ENCODE measurements at places on chromosomes 16 and 17.

DNA sequence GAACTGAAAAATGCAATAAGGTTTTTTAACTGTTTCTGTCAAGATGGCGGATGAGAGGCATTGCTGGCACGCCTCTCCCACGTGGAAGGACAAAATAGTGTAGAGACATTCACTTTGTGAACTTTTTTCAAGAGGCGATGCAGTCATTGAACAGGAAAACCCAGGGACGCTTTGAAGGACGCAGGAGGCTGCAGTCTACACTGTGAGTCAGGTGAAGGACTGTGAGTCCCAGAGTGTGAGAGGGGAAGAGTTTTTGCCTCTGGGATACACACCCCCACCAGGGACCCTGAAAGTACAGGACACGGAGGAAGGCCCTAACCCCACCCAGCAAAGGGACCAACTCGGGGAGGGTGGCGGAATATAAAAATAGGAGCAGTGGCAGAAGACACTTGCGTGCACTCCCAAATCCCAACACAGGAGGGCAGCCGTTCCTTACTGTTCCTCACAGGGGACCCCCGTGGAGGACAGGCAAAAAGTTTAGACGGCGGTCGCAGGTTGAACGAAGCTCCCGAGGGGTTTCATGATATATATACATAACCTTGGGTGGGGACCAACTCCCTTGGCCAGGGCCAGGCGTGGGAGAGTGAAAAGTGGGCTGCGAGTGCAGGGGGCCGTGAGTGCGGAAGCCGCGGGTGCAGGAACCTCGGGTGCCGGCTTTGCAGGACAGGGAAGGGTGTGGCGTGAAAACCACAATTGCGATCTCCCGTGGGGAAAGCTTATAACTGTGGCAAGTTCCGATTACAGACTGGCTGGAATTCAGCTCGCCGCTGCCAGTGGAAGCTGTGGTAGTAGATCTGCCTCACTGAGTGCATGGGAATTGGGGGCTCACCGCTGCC lies 82.0 kb upstream of the ALOX12 start:
- peak; percentile 69 for DNase-seq

DNA sequence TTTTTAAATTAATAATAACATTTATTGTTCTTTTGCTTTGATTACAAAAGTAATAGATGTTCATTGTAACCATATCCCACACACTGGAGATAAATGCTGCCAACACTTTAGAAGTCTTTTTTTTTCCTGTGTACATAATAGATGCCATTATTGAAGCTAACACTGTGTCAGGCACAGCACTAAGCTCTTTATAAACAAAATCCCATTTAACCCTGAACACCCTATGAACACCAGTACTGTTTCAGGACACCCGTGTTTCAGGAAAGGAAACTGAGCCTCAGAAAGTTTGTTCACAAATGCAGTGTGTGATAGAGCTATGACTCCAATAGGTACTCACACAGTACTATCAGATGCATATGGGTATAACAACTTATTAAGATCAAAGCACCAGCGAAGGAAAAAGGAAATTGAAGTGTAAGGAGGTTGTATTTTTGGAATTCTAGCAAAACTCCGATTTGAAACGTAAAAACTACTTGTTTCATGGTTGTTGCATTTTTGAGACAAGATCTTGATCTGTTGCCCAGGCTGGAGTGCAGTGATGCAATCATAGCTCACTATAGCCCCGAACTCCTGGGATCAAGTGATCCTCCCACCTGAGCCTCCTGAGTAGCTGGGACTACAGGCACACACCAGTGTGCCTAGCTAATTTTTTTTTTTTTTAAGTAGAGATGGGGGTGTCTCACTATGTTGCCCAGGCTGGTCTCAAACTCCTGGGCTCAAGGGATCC lies 2.0 kb upstream of the KIFC3 start:
- DNase-seq, result no peak

- DNase-seq, result peak; percentile 68
These were observed 1.3 kb upstream of the SENP3 start for GRCh38 chr17:7560172-7561027.

DNA sequence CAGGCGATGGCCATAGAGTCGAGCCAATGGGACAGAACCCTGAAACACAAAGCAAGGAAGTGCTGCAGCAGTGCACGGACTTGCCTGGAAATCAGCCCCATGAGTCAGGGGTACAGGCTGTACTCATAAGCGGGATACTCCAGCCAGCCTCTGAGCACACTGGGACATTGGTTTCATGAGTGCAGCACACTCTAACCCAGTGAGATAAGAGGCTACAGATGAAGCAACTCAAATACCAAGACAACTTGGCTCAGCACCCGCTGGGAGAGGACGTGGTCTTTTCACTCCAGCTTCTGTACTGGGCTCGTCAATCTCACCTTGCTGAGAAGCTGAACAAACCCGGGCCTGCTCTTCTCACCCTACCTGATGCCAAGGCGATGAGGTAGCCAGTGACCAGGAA lies 98.2 kb downstream of the AXIN2 start:
- no peak for DNase-seq

DNA sequence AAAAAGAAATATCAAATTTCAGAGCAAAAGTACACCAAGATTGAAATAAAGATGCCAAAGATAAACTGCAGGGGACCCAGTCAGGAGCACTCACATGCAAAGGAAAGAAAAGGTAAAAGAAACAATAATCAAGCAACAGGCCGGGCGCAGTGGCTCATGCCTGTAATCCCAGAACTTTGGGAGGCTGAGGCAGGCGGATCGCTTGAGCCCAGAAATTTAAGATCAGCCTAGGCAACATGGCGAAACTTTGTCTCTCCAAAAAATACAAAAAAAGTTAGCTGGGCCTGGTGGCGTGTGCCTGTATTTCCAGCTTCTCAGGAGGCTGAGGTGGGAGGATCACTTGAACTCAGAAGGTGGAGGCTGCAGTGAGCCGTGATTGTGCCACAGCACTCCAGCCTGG lies 107.6 kb upstream of the SMURF2 start:
- DNase-seq, result no peak

- no peak for DNase-seq
These were observed 1.0 kb upstream of the NLRC5 start for GRCh38 chr16:56988161-56988947.

GRCh38 chr17:44255915-44256314 lies 12.0 kb downstream of the SLC4A1 start:
- DNase-seq, result no peak

DNA sequence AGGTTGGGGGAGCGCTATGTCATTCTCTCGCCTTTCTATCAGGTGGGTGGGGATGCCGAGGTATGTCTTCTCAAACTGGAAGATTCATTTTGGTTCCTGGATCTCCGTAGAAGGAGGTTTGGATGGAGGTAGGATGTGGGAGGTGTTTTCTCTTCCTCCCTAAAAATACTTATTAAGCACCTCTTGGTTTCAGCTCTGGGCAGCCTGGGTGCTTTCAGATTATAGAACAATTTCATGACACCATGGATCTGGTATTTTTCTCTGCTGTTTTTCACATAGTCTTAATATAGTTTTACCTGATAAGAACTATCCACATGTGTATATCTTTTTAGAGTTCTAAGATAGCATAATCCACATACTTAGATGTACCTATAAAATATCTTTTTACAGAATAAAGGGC lies 92.9 kb downstream of the YPEL2 start:
- no peak for DNase-seq

GRCh38 chr16:4053301-4053845 lies 62.9 kb downstream of the ADCY9 start:
- no peak for DNase-seq

DNA sequence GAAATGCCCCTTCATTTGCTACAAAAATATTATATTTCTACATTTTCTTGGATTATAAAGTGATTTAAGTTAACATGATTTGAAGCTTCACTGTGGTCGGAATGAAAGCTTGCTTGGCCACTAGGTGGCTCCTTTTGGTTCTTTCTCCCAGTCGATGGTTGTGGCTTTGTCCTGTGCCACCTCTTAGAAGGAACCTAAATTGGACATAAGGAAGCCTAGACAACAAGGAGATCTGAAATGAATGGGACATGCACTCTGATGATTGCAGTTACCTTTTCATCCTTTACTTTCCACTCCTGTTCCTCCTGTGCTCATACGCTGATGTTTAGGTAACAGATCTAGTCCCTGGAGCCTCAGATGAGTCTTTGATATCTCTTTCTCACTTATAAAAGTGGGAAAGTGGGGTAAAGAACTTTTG lies 39.2 kb downstream of the FTO start:
- DNase-seq, result no peak

DNA sequence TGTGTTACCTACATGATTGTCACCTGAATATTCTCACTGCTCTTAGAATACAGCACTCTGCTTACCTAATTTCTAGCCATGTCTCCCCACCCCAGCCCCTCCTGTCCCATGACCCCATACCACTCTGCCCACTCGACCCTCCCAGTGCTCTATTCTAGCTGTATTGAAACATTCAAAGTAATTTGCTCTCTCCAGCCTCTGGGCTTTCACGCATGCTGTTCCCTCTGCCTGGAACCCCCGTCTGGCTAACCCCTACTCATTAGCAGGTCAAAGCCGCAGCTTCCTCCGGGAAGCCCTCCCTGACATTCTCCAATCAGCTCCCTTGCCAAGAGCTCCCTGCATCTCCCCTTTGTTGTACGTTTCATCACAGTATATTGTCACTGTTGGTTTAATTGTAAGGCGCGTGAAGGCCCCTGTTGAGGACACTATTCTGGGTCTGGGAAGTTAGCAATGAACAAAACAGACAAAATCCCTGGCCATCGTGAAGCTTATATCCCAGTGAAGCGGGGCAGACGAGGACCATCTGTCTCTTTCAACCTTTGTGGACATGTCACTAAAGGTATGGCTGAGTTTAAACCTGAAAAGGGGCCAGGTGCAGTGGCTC lies 72.3 kb upstream of the LHX1 start:
- DNase-seq, result no peak

GRCh38 chr17:67212231-67212630 lies 32.8 kb downstream of the HELZ start:
- no peak for DNase-seq

- no peak for DNase-seq
These were observed 92.6 kb downstream of the RPTOR start for GRCh38 chr17:80637048-80637781.

DNA sequence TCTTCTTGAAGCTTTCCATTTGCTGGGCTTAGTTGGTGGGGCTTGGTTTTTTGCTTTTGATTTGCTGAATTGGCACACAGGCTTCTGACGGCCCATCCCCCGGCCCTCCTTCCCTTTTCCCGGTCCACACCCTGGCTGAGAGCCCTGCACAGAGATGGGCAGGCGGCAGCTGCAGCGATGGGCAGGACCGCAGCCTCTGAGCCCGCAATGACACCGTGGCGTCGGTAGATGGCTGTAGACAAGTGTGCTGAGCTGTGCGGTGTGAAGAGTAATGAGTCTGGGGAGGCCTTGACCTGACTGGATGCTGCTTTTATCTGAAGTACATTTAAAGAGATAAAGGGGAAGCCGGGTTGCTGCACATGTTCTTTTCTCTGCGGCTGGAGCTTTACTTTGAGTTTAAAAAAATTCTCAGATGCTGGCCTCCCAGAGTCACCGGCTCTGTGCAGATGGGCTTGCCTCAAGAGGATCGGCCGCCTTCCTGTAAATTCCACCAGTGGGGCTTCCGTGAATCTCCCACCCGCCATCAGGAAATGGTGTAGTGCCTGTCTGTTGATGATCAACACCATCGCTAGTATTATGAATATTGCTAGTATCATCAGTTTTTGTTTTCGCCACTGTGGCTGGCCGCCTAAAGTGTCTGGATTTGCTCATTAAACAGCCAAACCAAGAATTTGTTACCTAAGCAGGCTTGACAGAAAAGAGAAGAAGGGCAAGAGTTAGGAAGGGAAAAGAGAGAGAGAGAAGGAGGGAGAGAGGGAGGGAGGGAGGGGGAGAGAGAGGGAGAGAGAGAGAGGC lies 245.6 kb upstream of the RBFOX1 start:
- DNase-seq, result no peak
